Fibroblast of the conjunctiva (primary cell): ENCODE measurements at places on chromosomes 12 and 14.

- no peak for DNase-seq
Measured at GRCh38 chr12:49890096-49890461, 13.6 kb downstream of the FAIM2 start.

DNA sequence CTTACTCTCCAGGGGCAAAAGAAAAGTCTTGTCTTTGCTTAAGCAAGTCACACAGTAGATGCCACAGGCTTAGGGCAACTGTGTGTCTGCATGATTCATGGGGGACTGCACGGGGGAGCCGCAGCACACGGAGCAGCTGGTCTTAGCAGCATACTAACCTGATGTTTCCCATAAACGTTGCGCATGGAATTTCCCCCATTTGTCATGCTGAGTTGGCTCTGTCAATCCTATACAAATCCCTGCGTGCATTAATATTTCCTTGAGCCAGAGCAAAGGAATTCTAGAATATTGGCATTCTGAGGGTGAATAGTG lies 71.2 kb downstream of the SAMD4A start:
- no peak for DNase-seq

- no peak for DNase-seq
Measured at GRCh38 chr12:11059784-11060183, 2.3 kb downstream of the TAS2R46 start.

DNA sequence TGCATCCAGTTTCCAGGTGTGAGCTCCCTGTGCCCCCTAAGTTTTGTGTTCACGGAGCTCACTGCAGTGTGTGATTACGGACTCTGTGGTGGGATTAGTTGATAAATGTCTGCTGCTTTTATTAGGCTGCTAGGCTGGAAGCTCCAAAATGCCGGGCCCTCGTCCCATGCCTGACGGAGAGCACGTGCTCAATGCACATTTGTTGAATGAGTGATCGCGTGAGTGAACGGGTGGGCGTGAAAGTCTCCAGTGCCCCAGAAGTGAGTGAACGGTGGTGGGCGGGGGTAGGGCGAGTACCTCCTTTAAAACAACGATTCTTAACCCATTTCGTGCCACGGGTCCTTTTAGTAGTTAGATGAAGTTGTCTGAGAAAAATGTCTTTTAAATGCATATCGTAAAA lies 175.5 kb downstream of the AACS start:
- DNase-seq, result no peak

DNA sequence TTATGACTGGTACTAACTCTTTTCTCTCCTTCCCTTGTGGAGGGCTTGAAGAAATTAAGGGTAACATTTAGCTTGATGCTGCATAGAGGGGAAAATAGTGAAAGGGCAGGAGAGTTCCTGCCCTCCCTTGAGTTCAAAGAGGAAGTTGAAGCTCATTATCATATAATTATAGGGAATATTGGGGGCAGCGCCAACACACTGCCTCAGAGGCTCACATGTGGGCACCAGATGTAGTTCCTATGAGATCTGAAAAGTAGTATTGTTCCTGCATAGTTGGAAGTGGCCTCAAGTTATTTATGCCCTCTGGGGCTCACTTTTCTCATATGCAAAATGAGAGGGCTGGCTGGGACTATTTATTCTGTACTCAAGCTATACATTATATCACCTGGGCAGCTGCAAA lies 33.0 kb upstream of the FGF23 start:
- DNase-seq, result no peak

DNA sequence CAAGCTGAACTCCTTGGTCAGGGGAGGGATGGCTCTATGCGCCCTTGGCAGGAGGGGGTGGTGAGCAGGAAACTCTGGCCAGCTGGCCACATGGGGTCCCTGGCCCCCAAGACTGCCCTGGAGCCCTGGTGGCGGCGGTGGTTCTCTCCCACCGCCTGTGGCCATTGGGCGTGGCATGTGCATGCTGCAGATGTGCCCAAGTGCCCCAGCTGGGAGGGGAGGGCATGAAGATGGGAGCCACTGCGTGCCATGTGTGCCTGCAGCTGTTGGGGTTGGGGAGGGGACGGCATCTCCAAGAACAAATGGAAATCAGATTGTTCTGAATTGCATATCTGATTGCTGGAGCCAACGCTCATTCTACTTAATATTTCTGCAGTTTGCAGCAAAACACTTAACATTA lies 115.7 kb upstream of the IGF1 start:
- DNase-seq, result no peak

DNA sequence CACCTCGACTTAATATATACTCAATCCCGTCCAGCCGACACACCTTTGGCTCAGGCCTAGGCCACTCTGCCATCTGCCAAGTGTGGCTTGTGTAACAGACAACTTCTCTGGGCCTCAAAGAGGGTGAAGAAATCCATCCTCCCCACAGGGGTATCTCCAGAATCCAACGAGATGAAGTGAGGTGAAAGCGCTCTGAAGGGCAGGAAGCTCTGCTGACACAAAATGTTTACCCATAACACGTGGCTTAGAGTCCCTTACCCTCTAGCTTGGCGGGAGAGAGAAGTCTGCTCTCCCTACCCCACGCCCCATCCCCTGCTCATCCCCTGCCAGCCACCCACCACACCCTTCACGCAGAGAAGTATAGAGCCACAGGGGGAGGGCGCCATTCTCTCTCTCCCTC lies 13.0 kb downstream of the ZBTB39 start:
- DNase-seq, result no peak

GRCh38 chr14:99378782-99379214 lies 101.9 kb downstream of the SETD3 start:
- DNase-seq, result no peak

GRCh38 chr12:108821407-108822397 lies 35.7 kb downstream of the SSH1 start:
- no peak for DNase-seq

DNA sequence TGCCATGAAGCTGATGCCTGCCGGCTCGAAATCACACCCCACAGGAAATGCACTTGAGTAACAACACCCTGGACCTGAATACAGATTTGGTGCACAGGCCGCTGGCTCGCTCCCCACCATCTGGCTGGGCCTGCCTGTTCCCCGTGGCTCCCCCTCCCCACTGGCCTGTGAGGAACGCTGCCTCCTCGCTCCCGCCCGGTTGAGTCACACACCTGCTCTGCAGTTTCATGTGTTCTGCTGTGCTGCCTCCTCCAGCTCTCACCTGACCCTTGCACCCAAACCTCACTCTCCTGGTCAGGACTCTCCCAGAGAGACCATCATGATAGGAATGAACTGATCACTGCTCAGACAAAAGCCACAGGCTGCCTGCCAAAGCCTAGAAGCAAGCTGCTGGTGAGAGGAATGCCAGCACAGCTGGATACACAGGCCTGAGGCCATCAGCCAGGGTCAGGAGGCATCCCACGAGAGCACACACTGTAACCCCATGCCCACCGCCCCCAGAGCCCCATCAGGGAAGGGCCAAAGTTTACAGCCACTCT lies 3.8 kb upstream of the SIVA1 start:
- peak; percentile 34 for DNase-seq

- peak; percentile 76 for DNase-seq
Measured at GRCh38 chr12:57235017-57235727, 5.7 kb downstream of the SHMT2 start.

DNA sequence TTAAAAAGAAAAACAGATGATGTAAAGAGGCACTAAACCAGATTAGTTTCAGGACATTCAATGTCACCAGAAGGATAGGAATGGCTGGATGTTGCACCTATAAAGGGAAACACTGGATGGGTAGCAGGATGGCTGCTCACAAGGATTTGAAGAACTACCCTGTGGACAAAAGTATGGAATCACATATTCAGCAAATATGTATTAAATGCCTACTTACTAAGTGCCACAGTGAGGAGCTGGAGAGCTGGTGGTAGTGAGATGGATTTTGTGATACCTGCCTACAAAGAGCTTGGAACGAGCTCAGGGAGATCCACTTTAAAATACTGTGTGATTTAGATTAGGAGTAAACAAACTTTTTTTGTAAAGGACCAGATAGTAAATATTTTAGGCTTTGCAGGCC lies 316.2 kb downstream of the PAWR start:
- no peak for DNase-seq

GRCh38 chr12:18951218-18951617 lies 178.3 kb upstream of the PLEKHA5 start:
- no peak for DNase-seq

GRCh38 chr12:66288121-66288520 lies 14.2 kb upstream of the HELB start:
- DNase-seq, result no peak

- DNase-seq, result peak; percentile 99
Measured at GRCh38 chr12:54324617-54325441, at the start of gene COPZ1. COPZ1 (plus strand) TSS chr12:54325131; CDS start chr12:54325164, 33 bp downstream.

GRCh38 chr12:27524839-27525753 lies 1.1 kb downstream of the PPFIBP1 start:
- DNase-seq, result no peak

DNA sequence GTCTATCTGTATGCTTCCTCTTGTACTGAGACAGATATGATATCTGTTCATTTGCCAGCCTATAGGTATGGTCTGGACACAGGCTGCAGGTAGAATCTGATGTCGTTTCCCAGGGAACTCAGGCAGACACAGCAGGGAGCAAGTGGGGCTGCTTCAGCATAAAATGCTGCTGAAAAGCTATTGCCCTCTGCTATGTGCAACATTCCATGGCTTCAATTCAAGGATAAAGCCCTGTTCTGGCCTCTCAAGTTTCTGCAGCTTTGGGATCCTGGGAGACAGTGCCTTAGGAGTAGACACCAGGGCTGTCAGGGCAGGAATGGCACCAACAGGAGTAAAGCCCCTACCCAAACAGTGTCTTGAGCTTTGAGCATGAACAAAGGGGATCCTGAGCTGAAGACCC lies 173.5 kb downstream of the SLC41A2 start:
- DNase-seq, result no peak

DNA sequence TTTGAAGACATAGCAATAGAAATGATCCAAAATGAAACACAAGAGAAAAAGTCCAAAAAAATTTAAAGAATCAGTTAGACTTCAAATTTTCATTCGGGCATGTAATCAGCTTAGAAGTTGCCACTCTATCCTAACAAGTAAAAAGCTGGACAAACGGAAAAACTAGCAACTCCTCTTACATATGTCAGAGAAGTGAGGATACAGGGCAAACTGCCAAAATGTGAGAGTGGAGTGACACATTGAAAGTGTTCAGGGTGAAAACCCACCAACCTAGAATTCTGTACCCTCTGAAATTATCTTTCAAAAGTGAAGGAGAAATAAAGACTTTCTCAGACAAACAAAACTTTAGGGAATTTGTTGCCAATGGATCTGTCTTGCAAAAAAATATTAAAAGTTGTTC lies 42.0 kb upstream of the CHPT1 start:
- DNase-seq, result no peak

DNA sequence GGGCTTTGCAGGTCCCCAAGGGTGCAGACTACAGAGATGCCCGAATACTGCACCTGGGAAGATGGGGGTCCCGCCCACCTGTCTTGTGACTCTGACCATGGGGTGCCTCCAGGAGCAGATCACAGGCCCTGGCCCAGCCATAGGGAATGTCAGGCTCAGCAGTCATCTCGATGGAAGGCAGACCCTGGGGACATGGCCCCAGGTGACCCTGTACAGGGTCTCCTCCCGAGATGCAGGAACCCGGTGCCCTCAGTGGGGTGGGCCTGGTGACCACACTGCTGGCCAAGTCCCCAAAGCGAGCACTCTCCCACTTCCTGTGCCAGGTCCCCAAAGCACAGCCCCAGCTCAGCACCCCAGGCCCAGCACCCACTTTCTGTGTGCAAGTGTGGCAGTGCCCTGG lies 903.7 kb upstream of the USP15 start:
- DNase-seq, result no peak

GRCh38 chr14:38950676-38951075 lies 152.4 kb downstream of the SEC23A start:
- no peak for DNase-seq

DNA sequence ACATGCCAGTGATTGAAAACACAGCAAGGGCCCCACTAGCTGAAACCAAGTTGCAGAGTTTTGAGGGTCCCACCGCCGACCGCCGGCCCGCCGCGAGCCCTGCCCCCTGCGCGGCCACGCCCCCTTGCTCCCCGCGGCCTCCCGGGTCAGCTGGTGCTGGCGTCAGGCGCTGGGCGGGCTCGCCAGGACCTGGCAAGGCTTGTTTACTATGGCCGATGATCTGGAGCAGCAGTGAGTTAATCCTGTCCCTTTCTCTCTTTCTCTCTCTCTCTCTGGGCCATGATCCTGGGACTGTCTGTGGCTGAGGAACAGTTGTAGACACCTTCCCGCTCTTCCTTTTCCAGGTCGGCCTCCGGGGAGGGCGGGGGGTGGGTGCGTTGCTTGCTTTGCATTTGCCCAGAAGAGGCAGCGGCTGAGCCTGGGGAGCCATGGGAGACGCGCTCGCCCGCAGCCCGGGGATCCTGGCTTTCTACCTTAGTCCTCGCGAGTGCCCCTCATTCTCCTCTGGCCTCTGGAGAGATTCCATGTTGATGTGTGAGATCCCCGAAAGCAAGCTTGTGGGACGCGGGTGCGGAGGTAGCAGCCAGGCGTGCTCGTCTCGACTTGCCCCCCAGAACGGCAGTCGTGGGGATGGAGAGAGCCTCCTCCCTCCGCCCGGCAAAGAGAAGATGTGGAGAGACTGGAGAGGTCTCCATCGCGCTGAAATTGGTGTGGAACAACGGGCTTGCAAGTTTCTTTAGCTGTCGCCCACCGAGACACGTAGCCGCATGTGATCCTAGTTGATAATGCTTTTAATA lies at the start of gene ABHD4:
Gene ABHD4 (plus strand): TSS at position 202 of the 797 bp plus-strand sequence. CDS start 7 bp downstream, at position 209.
- peak; percentile 39 for DNase-seq

DNA sequence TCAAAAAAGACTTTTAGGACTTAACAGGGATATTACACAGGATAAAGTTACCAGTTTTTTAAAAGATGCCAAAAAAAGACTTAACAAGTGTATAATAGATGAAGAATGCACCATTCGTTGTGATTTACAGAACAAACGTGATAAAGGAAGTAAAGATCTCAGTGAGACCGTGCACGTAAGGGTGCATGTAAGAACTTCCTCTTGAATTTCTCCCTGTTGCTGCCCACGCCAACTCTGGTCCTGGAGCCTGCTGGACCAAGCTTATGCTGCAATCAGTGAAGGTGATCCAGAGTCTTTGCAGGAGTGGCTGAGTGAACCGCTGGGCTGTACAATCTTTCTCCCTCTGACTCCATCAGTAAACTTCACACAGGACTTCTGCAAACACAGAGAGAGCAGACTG lies 593.7 kb downstream of the TMEM121 start:
- no peak for DNase-seq

- no peak for DNase-seq
Measured at GRCh38 chr14:52268279-52269061, 972 bp downstream of the PTGDR start.

GRCh38 chr12:4817880-4818279 lies 91.8 kb upstream of the KCNA1 start:
- no peak for DNase-seq

GRCh38 chr14:72928872-72929271 lies 2.6 kb downstream of the DCAF4 start:
- DNase-seq, result no peak

DNA sequence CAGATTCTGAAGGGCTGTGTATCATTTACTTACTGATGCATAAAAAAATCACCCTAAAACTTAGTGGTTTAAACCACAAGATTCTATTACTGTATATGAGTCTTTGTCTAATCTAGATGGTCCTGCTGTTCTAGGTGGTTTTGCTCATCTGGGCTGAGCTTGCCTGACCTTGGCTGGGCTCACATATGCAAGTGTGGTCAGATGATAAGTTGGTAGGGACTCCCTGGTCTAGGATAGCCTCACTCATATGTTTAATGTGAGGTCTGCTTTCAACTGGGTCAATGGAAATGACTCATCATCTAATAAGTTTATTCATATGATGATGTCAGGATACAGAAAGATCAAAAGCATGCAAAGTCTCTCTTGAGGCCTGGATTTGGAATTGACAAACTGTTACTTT lies 887.8 kb downstream of the TRHDE start:
- DNase-seq, result no peak
